Activated CD4-positive, alpha-beta memory T cell treated with anti-CD3 and anti-CD28 coated beads for 36 hours (primary cell): ENCODE measurements at places on chromosomes 3 and 15. TPM values are rescaled to one million over a fixed set of nuclear protein-coding genes. Genes with fewer than 3 reads are reported as not detected.

DNA sequence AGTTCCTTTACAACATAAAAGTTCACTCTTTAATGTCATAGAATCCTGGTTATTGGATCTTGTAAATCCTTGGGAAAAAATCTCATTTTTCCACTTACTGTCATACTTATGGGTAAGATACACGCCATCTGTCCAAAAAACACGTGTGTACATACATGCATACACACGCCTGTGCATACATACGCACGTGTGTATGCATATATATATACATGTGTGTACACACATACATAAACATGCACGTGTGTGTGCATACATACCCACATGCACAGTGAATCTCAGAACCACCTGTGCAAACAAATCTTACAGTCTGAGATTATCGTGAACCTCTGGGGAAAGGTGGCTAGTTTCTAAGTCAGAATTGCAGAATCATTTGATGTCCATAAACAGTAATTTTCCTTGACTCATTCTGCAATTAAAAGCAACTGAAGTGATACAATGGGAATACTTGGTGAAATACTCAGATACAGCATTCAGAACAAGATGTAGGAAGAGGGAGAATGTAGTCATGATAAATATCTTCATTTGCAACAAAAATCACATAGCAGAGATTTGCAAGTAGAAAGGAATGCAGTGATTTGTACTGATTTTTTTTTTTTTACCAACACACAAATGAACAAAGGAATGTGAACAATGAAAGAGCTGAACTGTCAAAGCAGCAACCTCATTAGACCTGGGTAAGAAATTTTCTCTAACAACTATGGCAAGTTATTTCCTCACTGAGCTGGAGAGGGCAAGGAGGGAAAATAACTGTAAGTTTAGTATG, 160.6 kb upstream of the POU1F1 start:
- H3K27me3 ChIP-seq: no peaks in the 10 kb centered on the region
- no peaks in the 10 kb centered on the region for H3K36me3 ChIP-seq
- H3K27ac ChIP-seq: no peak overlapping the region
- DNase-seq: no peak
- no peaks in the 10 kb centered on the region for H3K4me1 ChIP-seq

GRCh38 chr3:177725165-177725564, 527.9 kb upstream of the TBL1XR1 start:
- H3K36me3 ChIP-seq: no peaks in the 10 kb centered on the region
- H3K4me3 ChIP-seq: no peak overlapping the region
- peaks cover 9% of the 10 kb centered on the region for H3K4me1 ChIP-seq

DNA sequence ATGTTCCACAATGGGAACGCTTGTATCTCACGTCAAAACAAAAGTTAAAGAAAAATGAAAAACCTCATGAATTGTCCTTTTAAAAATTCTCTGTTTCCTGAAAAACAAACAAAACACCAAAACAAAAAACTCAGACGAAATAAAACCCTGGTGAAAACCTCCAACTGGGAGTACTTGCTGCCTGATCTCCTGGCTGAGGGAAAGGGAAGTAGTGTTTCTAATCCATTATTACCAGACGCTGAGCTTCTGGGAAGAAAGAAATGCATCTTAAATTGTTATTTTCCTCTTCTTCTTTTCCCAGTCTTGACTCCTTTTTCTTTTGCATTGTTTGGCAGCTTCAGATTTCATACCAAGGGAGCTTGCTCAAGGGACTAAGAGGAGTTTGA, 243.2 kb upstream of the RGMA start:
- no peaks in the 10 kb centered on the region for H3K4me1 ChIP-seq
- H3K27me3 ChIP-seq: peaks cover 21% of the 10 kb centered on the region
- DNase-seq: no peak
- no peak overlapping the region for H3K27ac ChIP-seq

GRCh38 chr3:32113981-32114545, 7.6 kb downstream of the GPD1L start:
- no peaks in the 10 kb centered on the region for H3K27me3 ChIP-seq
- H3K27ac ChIP-seq: peak overlapping the region; percentile 90
- DNase-seq: no peak
- peaks cover 69% of the 10 kb centered on the region for H3K4me1 ChIP-seq
- peak overlapping the region; percentile 74 for H3K4me3 ChIP-seq
- peaks cover 9% of the 10 kb centered on the region for H3K36me3 ChIP-seq

Gene MME
- total RNA-seq: not detected

DNA sequence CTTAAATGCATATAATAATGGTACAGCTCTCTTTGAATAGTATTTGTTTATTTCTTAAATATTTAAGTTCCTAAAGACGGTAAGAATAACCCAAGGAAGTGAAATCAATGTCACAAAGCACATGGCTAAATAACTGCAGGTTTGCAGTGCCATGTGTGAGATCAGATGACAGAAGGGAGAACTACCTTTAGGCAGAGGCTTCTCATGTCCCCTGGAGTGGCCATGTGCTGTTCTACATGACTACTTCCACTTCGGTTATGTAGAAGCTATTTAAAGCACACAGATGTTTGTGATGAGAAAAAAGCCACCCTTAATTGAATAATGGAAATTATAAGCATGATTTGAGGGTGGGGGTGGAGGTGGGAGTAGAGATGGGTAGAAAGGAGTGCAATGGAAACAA, 109.1 kb downstream of the UBE3A start:
- H3K36me3 ChIP-seq: peaks cover 76% of the 10 kb centered on the region
- no peak for DNase-seq
- H3K27ac ChIP-seq: no peak overlapping the region
- no peak overlapping the region for H3K4me3 ChIP-seq
- no peaks in the 10 kb centered on the region for H3K27me3 ChIP-seq

- H3K4me1 ChIP-seq: peaks cover 7% of the 10 kb centered on the region
- H3K36me3 ChIP-seq: peaks cover 16% of the 10 kb centered on the region
- no peak overlapping the region for H3K4me3 ChIP-seq
- no peak for DNase-seq
Observed at GRCh38 chr15:64344651-64345294, 11.2 kb downstream of the CSNK1G1 start.

Gene ZNF148
- 27.9 TPM for total RNA-seq

Gene FBXW12
- total RNA-seq: not detected

Gene CCR9
- total RNA-seq: not detected

DNA sequence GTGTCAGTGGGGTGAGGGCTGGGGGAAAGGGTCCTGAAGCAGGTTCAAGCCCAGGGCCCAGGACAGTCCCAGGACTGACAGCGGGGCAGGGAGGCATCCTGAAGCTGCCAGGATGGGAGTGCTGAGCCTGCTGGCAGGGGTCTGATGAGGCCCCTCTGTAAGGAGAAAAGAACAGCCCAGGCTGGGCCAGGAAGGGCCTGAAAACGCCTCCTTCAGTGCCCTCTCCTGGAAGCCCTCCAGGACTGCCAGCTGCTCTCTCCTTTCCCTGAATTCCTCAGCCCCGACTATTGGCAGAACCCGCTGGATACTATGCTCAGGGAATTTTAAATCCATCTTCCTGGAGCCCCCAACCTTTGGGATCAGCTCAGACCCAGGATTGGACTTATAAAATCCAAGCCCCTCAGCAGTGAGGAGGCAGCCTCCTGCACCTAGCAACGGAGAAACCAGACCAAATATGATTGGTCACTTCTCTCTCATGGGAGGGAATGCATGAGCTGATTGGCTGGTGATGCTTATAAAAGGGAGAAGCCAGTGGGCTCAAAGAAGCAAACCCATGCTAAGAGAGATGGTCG, 203.5 kb upstream of the LINGO1 start:
- H3K27ac ChIP-seq: no peak overlapping the region
- no peaks in the 10 kb centered on the region for H3K36me3 ChIP-seq
- no peaks in the 10 kb centered on the region for H3K4me1 ChIP-seq
- DNase-seq: no peak

DNA sequence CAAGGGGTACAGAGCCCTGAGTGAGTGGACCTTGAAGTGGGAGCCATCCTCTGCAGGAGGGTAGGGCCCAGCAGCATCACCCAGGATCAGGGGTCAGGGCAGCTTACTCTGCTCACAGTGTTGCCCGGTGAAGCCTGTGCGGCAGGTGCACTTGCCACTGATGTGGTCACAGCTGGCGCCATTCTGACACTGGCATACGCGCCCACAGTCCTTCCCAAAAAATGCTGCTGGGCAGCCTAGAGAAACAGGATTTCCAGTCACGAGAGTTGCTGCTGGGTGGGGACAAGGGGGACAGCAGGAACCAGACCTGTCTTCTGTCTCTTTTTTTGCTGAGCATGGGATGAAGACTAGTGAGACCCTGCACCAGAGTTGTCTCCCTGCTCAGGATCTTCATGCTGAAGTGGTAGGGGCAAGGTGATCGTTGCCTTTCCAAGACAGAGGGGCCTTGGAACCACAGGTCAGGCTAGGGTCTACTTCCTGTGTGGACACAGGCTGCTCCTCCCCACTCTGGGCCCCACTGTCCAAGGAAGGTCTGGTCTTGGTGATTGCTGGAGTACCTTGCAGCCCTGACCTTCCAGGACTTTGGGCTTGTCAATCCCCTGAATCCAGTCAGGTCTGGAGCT, 46.9 kb downstream of the RAB11A start:
- no peak overlapping the region for H3K27ac ChIP-seq
- H3K4me1 ChIP-seq: peaks cover 32% of the 10 kb centered on the region
- no peak overlapping the region for H3K4me3 ChIP-seq
- no peak for DNase-seq
- no peaks in the 10 kb centered on the region for H3K27me3 ChIP-seq

DNA sequence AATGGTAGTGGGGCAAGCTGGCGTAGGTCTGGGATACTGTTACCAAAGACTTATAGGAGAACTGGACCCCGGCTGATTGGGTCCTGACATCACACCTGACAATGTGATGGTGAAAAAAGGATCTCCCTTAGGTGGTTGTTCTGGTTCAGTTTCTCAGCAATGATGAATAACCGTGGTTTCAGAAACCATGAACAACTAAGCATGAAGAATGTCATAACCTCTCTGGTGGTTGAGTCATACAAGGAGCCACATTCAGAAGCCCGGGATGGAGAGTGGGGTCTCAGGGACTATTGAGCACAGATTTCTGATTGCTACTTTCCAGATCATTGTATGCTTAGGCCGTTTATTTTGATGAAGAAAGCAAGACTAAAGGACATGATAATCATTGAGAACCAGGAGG, 17.4 kb downstream of the GPR160 start:
- H3K27ac ChIP-seq: no peak overlapping the region
- peak; percentile 50 for DNase-seq
- H3K27me3 ChIP-seq: no peaks in the 10 kb centered on the region
- peaks cover 1% of the 10 kb centered on the region for H3K36me3 ChIP-seq
- no peak overlapping the region for H3K4me3 ChIP-seq

DNA sequence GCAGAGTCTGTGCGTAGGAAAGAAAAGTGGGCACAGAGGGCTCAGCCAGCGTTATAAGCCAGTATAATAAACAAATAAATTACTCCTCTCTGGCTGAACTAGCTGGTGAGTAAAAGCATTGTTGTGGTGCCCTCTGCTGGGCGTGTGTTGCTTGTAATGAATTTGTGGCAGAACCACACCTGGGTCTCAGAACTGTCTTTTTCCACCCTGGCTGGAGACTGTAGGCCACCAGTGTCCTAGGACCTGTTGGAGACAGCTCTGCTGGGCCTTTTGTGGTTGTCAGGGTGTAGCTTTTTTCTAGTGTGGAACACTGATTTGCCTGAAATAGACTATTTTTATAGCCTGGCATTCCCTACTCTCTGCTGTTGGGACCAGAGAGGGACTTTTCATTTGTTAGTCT, 130.5 kb upstream of the EIF1B start:
- peak; percentile 72 for DNase-seq
- H3K4me3 ChIP-seq: no peak overlapping the region
- no peak overlapping the region for H3K27ac ChIP-seq
- no peaks in the 10 kb centered on the region for H3K36me3 ChIP-seq
- H3K4me1 ChIP-seq: no peaks in the 10 kb centered on the region

DNA sequence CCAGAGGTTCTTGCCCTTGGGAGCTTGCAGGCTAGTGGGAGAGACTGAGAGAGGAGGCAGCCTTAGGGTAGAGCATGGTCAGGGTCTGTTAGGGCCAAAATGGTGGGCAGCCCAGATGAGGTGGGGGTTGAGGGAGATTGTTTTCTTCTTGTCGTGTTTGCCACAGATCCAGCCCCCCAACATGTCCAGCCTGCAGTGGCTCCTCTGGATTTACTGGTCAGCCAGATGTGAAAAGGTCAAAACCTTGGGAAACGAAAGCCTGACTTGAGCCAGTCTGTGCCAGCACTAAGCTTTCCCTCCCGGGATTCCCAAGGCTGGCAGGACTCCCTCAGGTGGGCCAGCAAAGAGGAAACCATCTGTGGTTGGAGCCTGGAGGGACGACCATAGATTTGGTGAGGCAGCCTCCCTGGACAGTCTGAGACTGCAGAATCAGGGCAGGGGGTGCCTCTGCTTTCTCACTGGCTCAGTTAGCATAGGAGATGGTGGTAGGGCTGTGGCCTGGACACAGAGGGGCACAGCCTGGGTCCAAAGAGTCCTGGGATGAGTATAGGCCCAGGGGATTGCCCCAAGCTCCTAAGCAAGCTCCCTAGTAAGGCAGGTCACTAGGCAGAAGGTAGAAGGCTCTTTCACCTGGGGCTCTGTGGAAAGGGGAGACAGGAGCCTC, 51.2 kb upstream of the PRR23C start:
- no peaks in the 10 kb centered on the region for H3K4me1 ChIP-seq
- no peaks in the 10 kb centered on the region for H3K36me3 ChIP-seq
- H3K4me3 ChIP-seq: no peak overlapping the region
- H3K27ac ChIP-seq: no peak overlapping the region
- DNase-seq: no peak

DNA sequence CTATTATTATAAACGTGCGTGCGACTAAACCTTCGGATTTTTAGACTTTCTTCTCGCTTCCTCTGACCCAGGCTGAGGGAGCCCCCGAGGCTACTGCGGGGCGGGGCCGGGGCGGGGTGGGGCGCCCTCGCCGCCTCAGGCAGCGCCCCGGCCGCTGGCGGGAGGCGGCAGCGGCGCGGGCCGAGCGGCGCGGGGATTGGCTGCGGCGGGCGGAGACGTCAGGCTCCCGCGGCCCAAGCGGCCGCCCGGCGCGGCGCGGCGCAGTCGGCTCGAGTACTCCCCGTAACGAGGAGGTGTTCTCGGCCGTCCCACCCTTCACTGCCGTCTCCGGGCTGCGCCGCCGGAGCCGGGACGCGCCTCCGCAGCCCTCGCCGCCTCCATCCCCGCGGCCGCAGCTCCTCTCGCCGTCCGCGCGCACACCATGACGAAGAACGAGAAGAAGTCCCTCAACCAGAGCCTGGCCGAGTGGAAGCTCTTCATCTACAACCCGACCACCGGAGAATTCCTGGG, at the start of gene ATP1B3:
Gene ATP1B3, plus strand, starts transcription at position 263 of the 510 bp plus-strand sequence. Its CDS starts 159 bp downstream, at position 422.
- H3K27ac ChIP-seq: peak within 1 kb of the TSS; percentile 92
- H3K27me3 ChIP-seq: no peaks in the 10 kb centered on the region
- H3K36me3 ChIP-seq: peaks cover 16% of the 10 kb centered on the region
- H3K4me1 ChIP-seq: peaks cover 36% of the 10 kb centered on the region
- peak within 1 kb of the TSS; percentile 96 for H3K4me3 ChIP-seq

DNA sequence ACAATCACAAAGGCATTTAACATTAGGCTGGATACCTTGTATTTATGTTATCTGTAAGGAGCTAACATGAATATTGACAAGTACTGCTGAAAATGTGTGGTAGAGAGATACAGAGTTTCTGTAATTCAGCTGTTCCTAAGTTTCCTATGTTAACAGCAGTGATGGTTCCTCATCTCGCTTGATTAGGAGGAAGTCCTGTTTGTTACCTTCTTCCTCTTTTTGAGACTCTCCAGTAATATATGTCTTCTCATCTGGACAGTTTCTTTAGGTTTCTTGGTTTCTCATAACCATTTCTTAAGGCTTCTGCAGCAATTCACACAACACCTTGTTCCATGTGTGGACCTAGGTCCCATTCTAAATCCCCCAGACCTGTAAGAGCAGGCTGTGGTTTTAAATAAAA, 11.4 kb upstream of the PEX5L start:
- no peak for DNase-seq
- peaks cover 1% of the 10 kb centered on the region for H3K27me3 ChIP-seq
- no peak overlapping the region for H3K27ac ChIP-seq
- H3K4me1 ChIP-seq: no peaks in the 10 kb centered on the region
- H3K4me3 ChIP-seq: no peak overlapping the region
- H3K36me3 ChIP-seq: no peaks in the 10 kb centered on the region

- DNase-seq: no peak
- no peak overlapping the region for H3K4me3 ChIP-seq
- no peaks in the 10 kb centered on the region for H3K4me1 ChIP-seq
Observed at GRCh38 chr15:53875139-53875538, 103.1 kb upstream of the UNC13C start.
